ENCODE measurements at places on chromosomes 12 and 14. TPM values are rescaled to one million over a fixed set of nuclear protein-coding genes. Genes with fewer than 3 reads are reported as not detected.

GRCh38 chr12:26226629-26227360, 31.4 kb downstream of the SSPN start:
- DNase-seq: no peak

- DNase-seq: no peak
Measured at GRCh38 chr12:94169495-94169894, 21.1 kb downstream of the PLXNC1 start.

KRT86 gene
- total RNA-seq: 0.33 TPM

- no peak for DNase-seq
Measured at GRCh38 chr14:73264885-73265720, 27.8 kb downstream of the PAPLN start.

DNA sequence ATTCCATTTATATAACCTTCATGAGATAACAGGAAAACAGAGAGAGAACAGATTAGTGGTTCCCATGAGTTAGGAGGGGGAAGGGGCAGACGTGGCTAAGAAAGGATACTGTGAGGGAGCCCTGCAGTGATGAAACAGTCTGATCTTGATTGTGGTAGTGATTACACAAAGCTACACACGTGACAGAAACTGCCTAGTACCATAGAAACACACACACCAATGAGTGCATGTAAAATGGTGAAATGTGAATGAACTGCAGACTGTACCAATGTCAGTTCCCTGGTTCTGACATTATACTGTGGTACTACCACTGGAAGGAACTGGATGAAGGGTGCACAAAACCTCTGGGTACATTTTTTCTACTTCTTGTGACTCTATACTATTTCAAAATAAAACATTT, 36.9 kb downstream of the NRDE2 start:
- DNase-seq: no peak

DNA sequence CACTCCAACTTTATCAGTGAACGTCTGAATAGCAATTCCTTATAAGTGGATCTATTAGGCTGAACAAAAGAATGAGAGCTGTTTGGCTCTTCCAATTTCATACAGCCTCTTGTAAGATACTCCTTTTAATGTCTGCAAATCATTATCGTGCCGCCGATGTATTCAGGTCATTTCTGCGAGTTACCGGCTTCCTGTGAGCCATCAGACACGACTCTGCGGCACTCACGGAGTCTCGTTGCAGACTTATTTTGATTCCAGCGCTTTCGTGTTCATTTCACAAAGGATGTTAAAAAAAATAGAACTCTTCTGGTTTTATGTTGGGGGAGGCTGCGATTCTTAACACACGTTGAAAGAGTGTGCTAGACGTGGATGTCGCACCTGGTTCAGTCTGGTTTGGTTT, 106.6 kb downstream of the GLT1D1 start:
- DNase-seq: no peak

DNA sequence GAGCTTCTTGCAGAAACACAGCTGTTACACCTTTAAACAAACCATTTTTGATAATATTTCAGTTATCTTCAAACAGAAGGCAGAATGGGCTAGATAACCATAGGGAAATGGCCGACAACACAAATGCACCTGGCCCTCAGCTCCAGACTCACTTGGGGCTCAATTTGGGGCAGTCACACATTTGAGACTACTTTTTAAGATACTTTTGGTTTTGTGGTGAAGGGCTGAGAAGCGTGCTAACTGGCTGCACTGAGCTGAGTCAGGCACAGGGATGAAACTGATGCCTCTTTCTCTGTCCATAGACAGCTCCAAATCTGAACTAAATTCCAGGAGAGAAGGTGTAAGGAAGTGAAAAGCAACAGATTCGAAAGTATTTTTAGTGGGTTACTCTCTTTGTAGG, 18.5 kb upstream of the GRIP1 start:
- DNase-seq: no peak

GRCh38 chr14:23123419-23123818, 4.4 kb upstream of the CEBPE start:
- no peak for DNase-seq

GRCh38 chr12:77116277-77116676, 50.9 kb upstream of the E2F7 start:
- no peak for DNase-seq

CLEC4D gene
- not detected for total RNA-seq

All from esophagus muscularis mucosa (tissue), 4 donors.